Muscle of leg (tissue), 16 donors: ENCODE measurements at places on chromosomes 3 and 15. TPM values are rescaled to one million over a fixed set of nuclear protein-coding genes. Genes with fewer than 3 reads are reported as not detected.

GRCh38 chr15:70079888-70080287, 17.8 kb downstream of the TLE3 start:
- DNase-seq, result no peak

DNA sequence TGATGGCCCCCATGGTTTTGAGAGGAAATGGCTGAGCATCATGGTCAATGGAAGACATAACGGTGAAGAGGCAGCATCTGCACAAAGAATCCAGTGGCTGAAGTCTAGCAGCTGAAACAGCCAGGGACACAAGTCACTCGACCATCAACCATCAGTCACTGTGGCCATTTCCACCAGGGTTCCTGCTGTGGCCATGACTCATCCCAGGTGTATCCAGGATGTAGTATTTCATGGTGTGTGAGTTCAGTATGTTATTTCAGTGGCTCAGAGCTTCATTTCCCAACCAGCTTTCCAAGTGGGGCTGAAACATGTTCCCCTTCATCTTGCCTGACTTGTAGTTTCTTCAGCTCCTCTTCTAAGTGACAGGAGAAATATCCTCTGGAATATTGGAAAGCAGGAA, 47.8 kb upstream of the WNT5A start:
- no peak for DNase-seq

- DNase-seq, result no peak
These were observed 17.8 kb downstream of the APBA2 start for GRCh38 chr15:28903555-28903954.

Gene CCDC9B
- 10.2 TPM for polyA plus RNA-seq

Gene TEX55
- not detected for polyA plus RNA-seq

GRCh38 chr15:29554531-29554930, 267.7 kb downstream of the TJP1 start:
- no peak for DNase-seq

- DNase-seq, result no peak
These were observed 877.1 kb downstream of the PDCD6IP start for GRCh38 chr3:34675383-34676120.

GRCh38 chr3:137988982-137989381, 21.0 kb upstream of the CLDN18 start:
- no peak for DNase-seq

Gene SNTN
- 0.35 TPM for polyA plus RNA-seq

Gene TM4SF1
- 32.8 TPM for polyA plus RNA-seq

- peak; percentile 71 for DNase-seq
These were observed 724.8 kb upstream of the CFAP20DC start for GRCh38 chr3:59774634-59775033.

DNA sequence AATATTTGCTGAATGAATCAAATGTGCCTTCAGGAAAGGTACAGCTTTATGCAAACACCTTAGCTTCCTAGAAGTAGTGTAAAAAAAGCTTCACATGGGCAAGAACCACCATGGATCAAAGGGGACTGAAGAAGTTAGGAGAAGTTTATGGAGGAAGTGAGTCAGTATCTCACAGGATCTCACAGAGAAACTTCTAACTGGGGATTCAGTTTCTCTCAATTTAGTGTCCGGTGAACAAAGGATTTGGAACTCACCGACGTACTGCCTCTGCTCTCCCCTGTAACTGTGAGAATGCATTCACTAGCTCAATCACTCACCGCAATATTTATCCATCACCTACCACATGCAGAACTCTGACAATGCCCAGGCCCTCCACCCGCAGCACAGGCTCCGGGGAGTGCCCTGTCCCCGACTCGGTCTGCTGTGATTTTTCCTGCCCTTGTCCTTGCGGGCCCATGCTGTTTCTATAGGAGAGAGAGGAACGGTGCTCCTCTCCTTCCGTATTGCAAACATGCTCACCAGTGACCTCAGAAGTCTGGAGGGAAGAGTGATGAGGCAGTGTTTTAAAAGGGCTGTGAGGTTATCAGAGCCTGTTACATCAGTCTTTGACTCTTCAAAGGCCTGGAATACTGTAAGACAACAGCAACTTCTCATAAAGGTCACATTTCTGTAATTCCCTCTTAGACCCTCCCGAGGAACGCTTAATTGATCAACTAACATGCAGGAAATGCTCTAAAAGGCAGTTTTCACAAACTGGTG, 222.5 kb upstream of the ICE2 start:
- DNase-seq, result no peak

DNA sequence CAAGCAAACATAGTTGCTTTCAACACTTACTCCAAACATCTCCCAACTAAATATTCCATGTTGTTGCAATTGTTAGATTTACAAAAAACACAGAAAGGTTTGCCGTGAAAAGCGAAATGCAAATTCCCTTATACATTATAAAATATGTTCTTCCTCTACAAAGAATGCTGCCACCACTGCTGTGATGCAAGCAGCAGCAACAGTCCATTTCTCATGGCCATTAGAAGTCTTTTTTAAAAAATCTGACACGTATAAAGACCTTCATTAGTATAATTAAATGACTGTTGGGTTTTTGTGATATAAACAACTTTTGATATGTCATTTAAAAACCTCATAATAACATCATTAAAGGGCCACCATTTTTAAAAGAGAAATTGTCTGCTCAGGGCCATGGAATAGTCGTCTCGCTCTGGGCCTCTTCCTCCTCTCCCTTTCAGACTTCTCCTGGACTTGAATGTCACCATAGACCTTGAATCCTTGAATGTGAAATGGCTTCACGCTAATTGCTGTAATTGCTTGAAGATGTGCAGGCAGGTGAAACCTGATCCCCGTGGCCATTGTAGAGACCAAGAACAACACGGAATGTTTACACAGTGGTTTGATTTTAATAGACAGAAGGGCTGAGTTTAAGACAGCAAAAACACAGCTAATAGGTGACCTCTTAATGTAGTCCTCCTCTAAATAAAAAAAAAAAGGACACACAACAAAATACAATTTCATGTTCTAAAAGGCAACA, 450.4 kb downstream of the FOXP1 start:
- no peak for DNase-seq

Gene KBTBD12
- 17.4 TPM for polyA plus RNA-seq

Gene C3orf70
- 5.2 TPM for polyA plus RNA-seq

Gene MCF2L2
- polyA plus RNA-seq, result 0.56 TPM

- DNase-seq, result no peak
These were observed 173.3 kb downstream of the PDZRN3 start for GRCh38 chr3:73451301-73451944.

Gene RFTN1
- 17.8 TPM for polyA plus RNA-seq

DNA sequence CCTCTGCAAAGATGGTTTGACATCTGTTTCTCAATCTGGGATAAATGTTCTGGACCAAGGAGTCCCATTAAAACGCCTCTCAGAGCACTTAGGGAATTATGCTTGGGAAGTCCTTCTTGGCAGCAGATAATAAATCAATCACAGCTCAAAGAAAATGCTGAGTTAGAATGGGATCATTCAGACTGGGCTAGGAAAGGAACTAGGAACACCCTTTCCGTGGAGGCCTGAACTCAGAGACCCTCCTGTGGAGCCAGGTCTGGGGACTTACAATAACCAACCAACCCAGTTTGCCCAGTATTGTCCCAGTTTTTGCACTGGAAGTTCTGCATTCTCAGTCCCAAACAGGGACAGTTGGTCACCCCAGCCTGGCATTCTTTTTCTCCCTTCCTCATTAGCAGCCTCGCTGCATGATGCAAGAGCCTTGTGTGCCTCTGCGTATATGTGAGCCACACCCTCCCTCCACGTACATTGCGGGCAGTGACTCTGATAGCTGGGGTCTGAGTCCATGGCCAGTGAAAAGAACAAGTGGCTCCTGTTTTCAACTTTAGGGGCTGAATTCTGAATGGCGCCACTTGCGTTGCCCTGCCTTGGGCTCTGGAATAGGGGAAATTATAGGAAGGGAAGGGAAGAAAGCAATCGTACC, 88.7 kb downstream of the SEMA5B start:
- DNase-seq, result no peak

DNA sequence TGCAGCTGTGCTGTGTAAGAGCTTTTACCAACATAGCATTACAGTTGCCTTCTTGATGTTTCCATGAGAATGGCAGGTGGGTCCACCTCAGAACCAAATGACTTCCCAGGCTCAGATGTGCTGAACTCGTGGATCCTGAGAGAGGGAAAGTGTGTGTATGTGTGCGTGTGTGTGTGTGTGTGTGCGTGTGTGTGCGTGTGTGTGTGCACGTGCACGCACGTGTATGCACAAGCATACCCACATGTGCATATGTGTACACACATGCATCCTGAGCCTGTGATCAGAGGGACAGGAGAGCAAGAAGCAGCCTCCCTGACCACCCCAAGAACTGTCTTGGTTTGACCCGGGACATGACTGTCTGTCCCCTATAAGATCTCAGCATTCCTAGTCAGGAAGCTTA, 48.1 kb downstream of the CHDH start:
- no peak for DNase-seq

DNA sequence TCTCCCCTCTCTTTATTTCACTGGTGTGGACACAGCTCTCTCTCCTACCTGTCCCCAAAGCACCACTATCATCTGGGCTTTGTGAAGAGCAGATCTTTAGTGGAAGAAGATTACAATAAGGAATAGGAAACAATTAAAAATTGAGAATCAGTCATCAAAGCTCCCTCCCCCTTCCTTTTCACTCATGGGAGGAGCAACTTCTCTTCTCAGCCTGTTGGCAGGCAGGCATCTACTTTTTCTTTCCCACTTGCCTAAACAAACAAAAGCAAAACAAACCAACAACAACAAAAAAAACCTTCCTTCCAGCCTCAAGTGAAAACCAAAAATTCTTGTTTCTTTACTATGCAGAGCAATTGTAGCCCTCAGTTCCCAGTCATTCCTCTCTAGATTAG, 125.5 kb upstream of the BHLHE40 start:
- DNase-seq, result no peak

Gene TIMP4
- polyA plus RNA-seq, result 1.8 TPM

GRCh38 chr15:34753236-34753894, 1.4 kb downstream of the GJD2 start:
- peak; percentile 57 for DNase-seq

- DNase-seq, result peak; percentile 65
These were observed 422.3 kb upstream of the ROBO1 start for GRCh38 chr3:80190051-80190450.

- peak; percentile 90 for DNase-seq
These were observed 51.7 kb downstream of the TRANK1 start for GRCh38 chr3:36893137-36893557.

Gene CIB2
- polyA plus RNA-seq, result 13.3 TPM

GRCh38 chr3:178010306-178010705, 525.9 kb upstream of the KCNMB2 start:
- no peak for DNase-seq

- DNase-seq, result no peak
These were observed 6.8 kb upstream of the TRIM69 start for GRCh38 chr15:44729408-44730127.
